LoVo (cell line): ENCODE measurements at places on chromosomes 7 and 10.

DNA sequence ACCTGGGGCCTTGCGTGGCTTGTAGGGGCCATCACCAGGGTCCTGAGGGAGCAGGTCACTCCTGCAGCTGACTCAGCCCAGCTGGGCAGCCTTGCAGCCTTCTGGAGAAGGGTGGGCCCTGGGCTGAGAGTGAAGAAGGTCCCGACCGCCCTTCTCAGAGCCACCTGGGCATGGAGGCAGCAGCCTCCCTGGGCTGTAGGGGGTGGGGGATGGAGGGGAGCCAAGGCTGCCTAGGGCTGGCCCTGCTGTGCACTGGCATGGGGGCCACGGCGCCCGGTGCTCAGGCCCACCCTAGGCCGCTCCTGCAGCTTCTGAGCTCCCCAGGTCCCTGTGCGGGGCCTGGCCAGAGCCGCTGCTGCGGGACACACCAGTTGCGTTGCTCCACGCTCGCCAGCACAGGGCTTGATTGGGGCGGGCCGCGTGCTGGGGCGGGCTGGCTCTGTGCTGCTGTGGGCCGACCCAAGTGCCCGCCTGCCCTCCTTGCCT, 63.6 kb upstream of the NKX6-2 start:
- DNase-seq: no peak

DNA sequence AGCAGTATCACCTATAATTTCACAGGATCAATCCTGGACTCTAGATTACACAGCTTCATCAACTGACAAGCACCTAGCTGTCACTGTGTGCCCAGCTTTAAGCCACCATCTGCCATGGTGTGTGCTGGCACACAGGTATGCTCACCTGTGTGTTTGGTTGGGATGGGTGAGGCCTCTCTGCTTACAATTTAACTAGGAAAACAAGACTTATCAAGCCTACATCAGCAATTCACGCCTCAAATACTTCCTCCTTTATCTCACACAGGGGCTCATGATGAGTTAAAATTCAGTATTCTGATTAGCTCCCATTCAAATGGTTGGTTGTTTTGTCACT, 608.2 kb downstream of the PARD3 start:
- no peak for DNase-seq

DNA sequence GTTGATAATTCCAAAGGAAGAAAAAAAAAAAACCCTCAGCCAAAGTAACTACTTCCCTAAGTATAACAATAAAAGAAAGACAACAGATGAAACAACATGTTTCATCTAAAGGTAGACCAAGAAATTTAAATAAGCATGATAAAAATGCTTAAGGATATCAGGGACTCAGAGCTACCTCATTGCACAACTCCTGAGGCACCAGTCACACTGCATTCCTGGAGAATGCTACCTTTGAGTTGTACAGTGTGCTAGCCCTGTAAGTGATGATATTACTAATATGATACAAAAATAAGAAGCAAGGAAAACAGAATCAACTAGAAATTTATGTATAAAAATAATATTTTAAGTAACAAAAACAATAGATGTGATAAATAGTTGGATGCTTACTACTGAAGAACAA, 29.5 kb upstream of the C7orf33 start:
- DNase-seq: no peak

DNA sequence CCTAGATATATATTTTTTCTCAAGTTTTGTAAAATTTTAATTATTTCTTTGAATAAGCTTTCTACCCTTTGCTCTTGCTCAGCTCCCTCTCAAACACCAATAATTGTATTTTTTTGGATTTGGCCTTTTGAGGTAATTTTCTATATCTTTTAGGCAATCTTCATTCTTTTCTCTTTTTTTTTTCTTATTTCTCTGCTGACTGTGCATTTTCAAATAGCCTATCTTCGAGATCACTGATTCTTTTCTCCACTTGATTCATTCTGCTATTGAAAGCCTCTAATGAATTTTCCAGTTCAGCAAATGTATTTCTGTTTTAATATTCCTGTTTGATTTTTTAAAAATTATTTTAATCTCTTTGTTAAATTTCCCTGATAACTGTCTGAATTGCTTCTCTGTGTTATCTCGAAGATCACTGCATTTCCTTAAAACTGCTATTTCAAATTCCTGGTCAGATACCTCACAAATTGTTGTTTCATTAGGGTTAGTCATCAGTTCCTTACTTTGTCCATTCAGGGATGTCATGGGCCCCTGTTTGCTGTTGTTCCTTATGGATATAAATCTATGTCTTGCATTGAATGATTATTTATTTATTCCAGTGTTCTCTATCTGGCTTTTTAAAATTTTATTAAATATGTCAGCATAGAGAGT, 100.1 kb upstream of the UNC5B start:
- no peak for DNase-seq

DNA sequence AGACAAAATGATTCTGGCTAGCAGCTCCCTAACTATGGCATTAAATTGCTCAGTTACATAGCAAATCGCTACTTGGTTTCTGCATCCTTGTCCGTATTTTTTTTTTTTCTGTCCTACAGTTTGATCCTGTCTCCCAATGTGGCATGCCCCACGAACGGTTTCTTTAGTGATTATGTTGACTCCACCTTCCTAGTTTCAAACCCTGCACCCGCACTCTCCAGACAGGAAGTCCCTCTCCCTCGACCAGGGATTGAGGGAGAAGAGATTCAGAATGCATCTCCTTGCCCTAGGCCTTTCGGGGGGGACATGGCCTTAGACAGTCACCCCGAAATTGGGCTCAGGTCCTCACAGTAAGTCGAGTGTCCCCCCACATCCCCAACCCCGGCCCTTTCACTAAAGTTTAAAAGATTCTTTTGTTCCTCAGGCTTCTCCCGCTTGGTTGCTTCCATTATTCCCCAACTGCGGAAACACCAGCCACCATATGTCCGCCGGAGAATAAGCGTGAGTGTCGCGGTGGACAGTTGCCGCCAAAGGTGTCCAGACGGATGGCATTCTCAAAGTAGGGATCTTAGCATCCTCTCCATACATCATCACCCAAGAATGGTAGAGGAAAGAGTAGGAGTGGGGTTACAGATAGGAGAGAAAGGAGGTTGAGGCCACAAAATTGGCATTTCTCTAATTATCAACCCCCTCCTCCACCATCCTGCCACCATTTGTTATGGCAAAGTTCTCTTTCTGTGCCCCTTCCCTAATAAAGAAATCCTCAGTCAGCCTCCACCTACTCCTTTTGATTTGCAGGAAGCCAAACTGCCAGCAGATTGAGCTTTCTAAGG, 7.3 kb downstream of the EVX1 start:
- DNase-seq: no peak

GRCh38 chr7:137592232-137592896, 248.8 kb upstream of the PTN start:
- peak; percentile 53 for DNase-seq

GRCh38 chr7:127064-127598, 65.2 kb upstream of the FAM20C start:
- DNase-seq: no peak

DNA sequence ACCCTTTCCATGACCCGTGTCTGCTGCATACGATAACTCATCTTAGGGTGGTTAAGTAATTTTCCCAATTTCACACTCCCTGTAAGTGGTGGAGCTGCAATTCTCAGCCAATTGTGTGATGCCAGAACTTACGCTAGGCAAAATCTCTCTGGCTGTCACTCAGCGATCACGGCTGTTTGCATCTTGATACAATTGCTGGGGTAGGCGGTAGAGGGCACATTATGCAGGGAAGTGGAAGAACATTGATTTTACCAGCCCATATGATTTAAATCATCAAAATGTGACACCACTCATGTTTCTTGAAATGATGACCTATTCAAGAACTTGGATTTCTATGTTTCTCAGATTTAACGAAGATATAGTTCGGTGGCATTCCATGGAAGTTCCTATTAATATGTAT, 108.7 kb upstream of the ADARB2 start:
- no peak for DNase-seq

GRCh38 chr7:143214789-143215679, 6.8 kb upstream of the TAS2R40 start:
- peak; percentile 95 for DNase-seq

GRCh38 chr10:62851442-62851841, 35.3 kb upstream of the EGR2 start:
- DNase-seq: no peak

- DNase-seq: no peak
Observed at GRCh38 chr10:24951201-24952142, 934 bp downstream of the PRTFDC1 start.

GRCh38 chr7:132158841-132159240, 417.4 kb downstream of the PLXNA4 start:
- DNase-seq: no peak

DNA sequence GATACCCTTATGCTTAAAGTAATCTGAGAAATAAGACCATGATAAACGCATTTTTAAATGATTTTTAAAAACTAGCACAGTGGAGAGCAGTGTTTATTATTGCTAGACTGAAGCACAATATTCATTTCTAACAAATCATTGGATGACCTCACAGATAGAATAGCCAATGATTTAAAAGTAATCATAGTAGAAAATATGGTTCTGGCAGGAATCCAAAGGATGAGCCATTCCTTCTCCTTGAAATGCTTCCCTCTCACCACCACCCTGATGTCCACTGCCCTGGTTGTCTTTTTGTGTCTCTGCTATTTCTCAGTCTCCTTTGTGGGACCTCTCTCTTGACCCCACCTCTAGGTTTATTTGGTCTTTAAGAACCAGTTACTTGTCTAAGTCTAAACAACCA, 64.9 kb downstream of the PRKG1 start:
- DNase-seq: no peak

DNA sequence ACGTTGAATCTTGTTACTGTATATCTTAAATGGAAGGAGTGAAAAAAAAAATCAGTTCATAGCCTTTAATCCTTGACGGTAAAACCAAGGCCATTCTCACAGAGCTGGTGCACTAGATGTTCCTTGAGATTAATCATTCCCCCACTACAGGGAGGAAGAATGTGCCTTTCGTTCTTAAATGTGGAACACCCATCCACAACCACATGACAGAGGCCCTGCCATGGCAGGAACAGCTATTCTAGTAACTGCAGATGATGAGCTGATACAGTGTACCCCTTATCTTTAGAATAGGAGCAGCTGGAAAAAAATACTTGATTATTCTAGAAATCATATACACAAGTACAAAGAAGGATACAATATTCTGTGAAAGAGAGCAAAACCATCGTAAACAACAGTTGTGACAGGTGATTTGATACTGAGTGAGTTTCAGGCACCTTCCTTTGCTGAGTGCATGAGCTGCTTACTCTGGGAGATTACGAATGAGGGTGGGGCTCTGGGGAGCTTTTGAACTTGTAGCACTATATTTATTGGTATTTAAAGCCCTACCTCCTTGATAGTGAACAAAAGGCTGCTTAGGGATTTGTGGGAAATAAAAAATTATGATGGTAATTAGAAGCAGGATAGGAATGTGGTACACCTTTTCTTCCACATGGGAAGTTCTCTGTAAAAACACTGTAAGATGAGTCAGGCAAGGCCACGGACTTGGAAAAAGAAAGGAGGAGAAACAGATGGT, 244.4 kb upstream of the SLC26A5 start:
- DNase-seq: no peak

DNA sequence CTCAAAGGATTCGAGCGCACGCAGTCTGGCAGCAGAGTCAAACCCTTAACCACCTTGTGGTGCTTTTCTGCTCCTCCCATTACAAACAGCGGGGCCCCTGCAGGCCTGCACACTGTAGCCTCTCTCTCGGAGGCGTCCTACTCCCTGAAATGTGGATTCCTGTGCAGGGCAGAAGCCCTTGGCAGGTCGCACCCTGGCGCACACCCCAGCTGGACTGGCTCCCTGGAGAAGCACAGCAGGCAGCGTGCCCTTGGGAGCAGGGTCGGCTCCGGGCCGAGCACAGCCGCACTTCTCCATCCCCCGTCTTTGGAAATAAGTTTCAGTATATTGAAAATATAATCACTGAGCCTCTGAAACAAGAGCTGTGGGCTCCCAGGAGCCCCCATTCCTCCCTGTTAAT, 144.1 kb downstream of the C10orf105 start:
- no peak for DNase-seq

GRCh38 chr10:49387071-49387470, 8.8 kb downstream of the DRGX start:
- no peak for DNase-seq

GRCh38 chr10:126570621-126571602, 99.6 kb downstream of the C10orf90 start:
- DNase-seq: no peak

DNA sequence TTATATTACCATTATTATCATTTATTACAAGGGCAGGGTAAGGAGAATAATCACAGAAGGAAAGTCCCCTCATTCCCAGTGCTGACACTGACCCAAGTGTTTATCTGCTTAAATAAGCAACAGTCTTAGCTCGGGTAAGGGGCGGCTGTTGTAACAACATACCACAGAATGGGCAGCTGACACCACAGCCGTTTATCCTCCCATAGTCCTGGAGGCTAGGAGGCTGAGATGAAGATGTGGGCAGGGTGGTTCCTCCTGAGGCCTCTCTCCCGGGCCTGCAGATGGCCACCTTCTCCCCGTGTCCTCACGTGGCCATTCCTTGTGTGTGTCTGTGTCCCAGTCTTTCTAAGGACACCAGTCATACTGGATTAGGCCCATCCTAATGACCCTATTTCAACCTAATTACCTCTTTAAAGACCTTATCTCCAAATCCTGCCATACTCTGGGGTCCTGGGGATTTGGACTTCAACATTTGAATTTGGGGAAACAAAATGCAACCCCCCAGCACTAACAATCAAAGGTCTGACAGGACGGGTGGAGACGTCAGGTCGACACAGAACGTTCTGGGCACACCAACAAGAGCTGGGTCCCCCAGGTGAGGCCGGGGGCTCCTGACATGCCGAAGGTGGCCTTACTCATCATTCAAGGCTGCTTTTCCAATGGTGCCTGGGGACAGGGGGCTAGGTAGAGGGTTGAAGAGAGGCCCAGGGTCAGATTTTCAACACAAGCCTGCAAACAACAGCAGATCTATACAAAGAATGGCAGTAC, 93.5 kb downstream of the TNS3 start:
- no peak for DNase-seq

DNA sequence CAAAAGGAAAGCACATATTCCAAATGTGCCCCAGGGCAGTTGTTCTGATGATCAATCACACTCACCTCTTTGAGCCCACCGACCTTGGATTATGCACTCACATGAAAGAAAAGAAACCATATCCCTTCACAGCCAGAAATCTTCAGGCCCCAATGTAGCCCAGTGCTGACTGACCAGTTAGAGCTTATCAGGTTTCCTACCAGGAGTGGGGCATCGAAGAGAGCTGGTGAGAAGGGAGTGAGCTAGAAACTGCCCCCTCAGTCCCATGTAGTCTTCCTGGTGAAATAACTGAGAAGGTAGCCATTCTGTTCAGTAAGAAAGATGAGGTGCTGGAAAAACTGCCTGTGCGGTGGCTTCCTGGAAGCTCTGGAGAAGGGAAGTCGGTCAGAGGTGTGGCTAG, 32.2 kb downstream of the NRCAM start:
- DNase-seq: no peak
